ENCODE measurements at places on chromosomes 7 and 10. TPM values are rescaled to one million over a fixed set of nuclear protein-coding genes. Genes with fewer than 3 reads are reported as not detected.

Gene ADCYAP1R1
- 0.52 TPM for polyA plus RNA-seq

Gene FAM25A
- not detected for polyA plus RNA-seq

Gene PPP1R9A
- polyA plus RNA-seq, result 23.8 TPM

Gene IFIT2
- polyA plus RNA-seq, result 0.25 TPM

Gene PRSS37
- 0.12 TPM for polyA plus RNA-seq

Gene STEAP1
- not detected for polyA plus RNA-seq

Gene SYPL1
- 112 TPM for polyA plus RNA-seq

Gene TRIM73
- 10.9 TPM for polyA plus RNA-seq

Gene WEE2
- polyA plus RNA-seq, result not detected

Gene CDC14C
- polyA plus RNA-seq, result 0.06 TPM

GRCh38 chr10:46321770-46322169, 35.0 kb downstream of the ANTXRL start:
- DNase-seq, result no peak

GRCh38 chr7:54215424-54215823, 326.8 kb upstream of the VSTM2A start:
- DNase-seq, result no peak

DNA sequence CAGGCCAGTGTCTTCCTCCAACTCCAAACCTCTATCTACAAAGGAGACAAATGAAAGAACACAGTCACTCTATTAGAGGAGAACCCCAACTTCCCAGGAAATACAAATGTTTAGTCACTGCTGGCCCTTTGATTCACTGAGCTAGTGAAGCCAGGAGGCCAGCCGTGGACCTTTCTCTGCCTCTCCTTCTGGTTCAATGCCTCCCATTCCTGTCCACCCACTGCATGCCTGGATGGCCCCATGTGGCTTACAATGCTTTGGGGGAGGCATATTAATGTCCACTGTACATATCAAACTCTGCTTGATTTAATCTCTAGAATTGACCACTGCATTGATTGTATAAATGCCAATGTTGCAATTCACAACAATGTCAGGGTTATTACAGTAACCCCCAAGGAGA, 687.3 kb downstream of the KCNMA1 start:
- DNase-seq, result peak; percentile 5

DNA sequence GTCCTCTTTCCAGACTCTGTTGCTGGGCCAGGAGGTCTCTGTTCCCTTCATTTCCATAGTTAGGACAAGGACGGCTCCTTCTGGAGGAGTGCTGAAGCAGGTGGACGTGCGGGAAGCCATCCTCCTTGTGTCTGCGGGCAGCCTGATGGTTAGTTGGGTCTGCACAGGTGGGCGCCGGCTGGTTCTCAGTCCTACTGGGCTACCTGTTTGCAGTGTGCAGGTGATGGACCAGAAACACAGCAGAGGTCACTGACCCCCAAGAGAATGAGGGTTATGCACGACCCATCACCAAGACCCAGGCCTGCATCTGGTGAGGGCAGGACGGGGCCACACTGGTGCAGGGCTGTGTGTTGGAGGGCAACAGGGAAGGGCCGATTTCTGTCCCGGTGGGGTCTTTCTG, 7.8 kb downstream of the RARRES2 start:
- no peak for DNase-seq

DNA sequence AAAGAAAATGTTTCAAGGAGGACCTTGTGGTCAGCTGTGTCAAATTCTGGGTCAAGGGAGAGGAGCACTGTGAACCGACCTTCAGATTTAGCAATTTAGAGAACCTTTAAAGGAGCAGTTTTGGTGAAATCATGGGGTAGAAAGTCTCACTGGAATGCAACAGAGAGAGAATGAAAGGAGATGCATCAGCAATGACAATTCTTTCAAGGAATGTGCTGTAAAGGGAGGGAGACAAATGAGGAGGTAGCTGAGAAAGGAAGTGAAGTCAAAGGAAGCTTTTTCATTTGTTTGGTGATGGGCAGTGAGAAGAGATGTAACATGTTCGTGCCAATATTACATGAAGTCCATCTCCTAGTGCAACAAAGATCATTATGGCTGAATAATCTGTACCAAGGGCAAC, 166.0 kb downstream of the TSPAN12 start:
- no peak for DNase-seq

- no peak for DNase-seq
These were observed 38.8 kb upstream of the DNAH11 start for GRCh38 chr7:21504021-21504420.

DNA sequence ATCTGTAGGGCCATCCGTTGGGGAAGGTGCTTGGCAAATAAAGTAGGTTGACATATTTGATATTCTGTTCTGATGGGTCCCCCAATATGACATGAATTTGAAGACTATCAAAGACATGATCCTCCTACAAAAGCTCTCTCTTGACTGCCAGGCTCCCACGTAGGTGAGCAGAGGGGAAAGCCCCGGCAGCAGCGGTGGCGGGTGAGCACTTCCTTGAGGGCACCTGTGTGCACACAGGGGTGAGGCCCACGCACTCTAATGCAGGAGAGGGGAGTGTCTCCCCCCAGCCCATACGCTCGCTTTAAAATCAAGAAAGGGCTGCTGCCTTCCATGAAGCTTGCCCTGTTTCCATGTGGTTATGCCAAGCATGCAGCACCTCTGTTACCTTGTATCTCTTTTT, 100.4 kb downstream of the TAX1BP1 start:
- no peak for DNase-seq

- no peak for DNase-seq
These were observed 125.0 kb upstream of the FOXK1 start for GRCh38 chr7:4556868-4557793.

- DNase-seq, result peak; percentile 52
These were observed 151.4 kb upstream of the PITRM1 start for GRCh38 chr10:3323865-3324498.

- DNase-seq, result no peak
These were observed 151.5 kb upstream of the EEPD1 start for GRCh38 chr7:36001546-36001945.

GRCh38 chr7:85154282-85154937, 32.4 kb downstream of the SEMA3D start:
- no peak for DNase-seq

- DNase-seq, result peak; percentile 69
These were observed 292.6 kb downstream of the PARD3 start for GRCh38 chr10:34522546-34522945.

DNA sequence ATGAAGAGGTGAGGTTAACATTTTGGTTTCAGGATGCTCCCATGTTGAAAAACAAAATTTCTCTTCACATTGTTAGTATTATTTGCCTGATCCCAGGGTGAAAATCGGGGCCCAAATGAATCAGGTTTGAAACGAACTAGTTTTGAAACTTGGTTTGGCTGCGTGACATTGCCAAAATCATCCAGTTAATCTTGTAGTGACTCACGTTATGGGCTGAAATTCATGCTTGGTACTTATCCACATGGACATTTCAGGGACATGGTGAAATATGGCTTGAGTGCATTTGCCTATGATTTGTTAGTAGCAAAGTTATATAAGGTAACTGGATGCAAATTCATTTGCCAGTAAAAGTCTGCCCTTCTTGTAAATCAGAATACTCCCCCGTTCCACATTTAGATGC, 97.3 kb downstream of the CFAP58 start:
- no peak for DNase-seq

DNA sequence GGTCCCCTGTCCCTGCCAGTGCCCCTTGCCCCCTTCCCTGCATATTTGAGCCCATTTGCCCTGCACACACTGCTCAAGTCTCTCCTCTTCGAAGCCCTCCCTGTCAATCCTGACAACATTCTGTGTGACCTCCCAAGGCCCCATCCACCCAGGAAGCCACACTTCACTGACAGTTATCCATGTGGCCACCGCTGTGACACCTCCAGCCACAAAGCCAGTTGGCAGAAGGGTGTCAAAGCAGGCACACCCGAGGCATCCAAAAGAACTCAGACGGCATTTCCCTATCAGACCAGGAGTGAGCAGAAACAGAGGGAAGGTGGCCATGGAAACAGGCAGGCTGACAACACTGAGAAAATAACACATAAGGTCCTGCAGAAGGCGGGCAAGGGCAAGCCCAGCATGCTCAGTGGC, 4.6 kb downstream of the POLM start:
- no peak for DNase-seq

Measured in cardiac muscle cell (in vitro differentiated cells and primary cell).